ENCODE measurements at places on chromosomes 7 and 10.

DNA sequence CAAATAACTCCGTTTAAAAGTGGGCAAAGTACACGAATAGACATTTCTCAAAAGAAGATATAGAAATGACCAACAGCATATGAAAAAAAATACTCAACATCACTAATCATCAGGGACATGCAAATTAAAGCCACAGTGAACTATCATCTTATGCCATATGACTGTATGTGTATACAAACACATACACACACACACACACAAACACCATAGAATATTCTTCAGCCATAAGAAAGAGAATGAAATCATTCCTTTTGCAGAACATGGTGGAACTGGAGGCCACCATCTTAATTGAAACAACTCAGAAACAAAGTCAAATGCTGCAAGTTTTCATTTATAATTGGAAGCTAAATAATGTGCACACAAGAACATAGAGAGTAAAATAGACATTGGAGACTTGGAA, 1019.4 kb downstream of the KCNMA1 start:
- DNase-seq, result no peak

DNA sequence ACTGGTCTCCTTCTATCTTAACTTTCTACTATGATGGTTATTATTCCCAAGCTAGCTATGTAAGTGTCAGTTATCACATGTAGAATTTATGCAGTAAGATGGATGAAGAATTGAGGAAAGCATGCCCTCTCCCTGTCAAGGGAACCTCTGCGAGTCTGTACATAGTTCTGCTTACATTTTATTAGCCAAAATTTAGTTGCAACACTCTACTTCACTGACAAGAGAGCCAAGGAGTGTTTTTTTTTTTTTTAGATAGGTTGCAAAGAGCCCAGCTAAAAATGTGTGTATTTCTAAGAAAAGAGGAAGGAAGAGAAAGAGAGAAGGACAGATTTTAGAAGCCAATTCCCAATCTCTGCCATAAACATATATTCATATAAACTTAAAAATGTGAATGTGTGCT, 357.7 kb upstream of the LRRN3 start:
- DNase-seq, result no peak

- no peak for DNase-seq
Measured at GRCh38 chr10:125592897-125593296, 90.1 kb downstream of the TEX36 start.

- no peak for DNase-seq
Measured at GRCh38 chr10:42991442-42992098, 85.3 kb upstream of the RET start.

GRCh38 chr7:134388336-134389019, 70.4 kb downstream of the AKR1B1 start:
- DNase-seq, result no peak

DNA sequence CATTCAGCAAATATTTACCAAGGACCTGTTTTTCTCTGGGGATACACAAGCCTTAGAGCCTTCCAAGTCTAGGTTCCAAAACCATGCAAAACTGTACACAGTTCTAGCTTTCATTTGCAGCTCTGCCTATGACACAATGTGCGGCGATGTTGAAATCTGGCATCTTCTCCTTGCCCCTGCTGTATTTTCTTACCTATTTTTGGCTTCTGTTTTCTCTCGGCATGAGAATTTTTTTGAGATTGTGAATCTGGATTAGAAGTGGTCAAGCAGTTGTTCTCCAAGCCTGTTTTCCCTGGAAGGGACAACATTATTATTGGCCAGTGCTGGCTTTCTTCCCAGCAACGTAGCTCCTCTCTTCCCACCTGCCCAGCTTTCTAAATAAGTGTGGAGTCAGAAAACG, 176.3 kb downstream of the CREB5 start:
- no peak for DNase-seq

GRCh38 chr7:3805151-3805550, 504.1 kb downstream of the SDK1 start:
- DNase-seq, result no peak

GRCh38 chr10:114584419-114584818, 73.7 kb downstream of the ABLIM1 start:
- no peak for DNase-seq

DNA sequence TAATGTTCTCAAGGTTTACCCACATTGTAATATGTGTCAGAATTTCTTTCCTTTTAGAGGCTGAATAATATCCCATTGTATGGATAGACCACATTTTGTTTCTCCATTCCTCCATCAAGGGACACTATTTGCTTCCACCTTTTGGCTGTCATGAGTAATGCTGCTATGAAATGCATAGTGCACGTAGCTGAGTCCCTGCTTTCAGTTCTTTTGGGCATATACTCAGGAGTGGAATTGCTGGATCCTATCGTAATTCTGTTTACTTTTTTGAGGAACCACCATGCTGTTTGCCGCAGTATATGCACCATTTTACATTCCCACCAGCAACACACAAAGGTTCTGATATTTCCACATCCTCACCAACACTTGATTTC, 60.0 kb downstream of the PRF1 start:
- DNase-seq, result no peak

GRCh38 chr10:30991647-30992011, 40.0 kb downstream of the ZNF438 start:
- DNase-seq, result no peak

DNA sequence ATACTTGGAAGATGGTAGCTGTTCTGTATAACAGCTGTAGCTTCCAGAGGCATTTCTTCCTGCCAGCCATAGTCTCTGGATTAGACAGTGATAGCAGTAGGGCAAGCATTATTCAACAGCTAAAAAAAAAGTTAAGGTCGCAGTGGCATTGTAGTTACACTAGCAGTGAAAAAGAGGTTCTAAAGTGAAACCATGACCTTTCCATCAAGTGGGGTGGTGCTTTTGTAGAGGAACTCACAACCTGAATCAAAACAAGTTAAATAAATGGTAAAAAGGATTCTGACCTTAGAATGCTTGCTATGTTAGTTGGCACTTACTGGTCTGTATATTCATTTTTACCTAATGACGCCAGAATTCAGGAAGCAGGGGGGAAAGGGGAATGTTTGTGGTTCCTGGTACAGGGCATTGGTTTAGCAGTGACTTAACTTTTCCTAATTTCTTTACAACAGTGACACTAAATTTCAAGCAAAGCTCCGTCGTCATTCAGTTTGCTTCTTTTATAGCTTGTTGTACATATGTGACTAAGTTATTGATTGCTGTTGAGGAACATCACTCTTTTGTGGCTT, 55.0 kb downstream of the GBF1 start:
- DNase-seq, result no peak

DNA sequence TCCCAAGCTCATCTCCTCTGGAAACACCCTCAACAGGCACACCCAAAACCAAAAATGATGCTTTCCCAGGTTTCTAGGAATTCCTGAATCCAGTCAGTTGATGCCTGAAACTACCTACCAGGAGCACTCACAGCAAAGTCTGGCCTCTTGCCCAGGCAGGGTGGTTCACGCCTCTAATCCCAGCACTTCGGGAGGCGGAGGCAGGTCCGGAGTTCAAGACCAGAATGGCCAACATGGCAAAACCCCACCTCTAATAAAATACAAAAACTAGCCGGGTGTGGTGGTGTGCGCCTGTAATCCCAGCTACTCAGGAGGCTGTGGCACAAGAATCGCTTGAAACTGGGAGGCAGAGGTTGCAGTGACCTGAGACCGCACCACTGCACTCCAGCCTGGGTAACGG, 1.9 kb downstream of the MAD1L1 start:
- no peak for DNase-seq

GRCh38 chr10:26524161-26524896, 86.2 kb downstream of the APBB1IP start:
- no peak for DNase-seq

GRCh38 chr7:50962281-50962883, 179.7 kb upstream of the GRB10 start:
- no peak for DNase-seq

- no peak for DNase-seq
Measured at GRCh38 chr7:151138153-151138851, 29.2 kb downstream of the GBX1 start.

DNA sequence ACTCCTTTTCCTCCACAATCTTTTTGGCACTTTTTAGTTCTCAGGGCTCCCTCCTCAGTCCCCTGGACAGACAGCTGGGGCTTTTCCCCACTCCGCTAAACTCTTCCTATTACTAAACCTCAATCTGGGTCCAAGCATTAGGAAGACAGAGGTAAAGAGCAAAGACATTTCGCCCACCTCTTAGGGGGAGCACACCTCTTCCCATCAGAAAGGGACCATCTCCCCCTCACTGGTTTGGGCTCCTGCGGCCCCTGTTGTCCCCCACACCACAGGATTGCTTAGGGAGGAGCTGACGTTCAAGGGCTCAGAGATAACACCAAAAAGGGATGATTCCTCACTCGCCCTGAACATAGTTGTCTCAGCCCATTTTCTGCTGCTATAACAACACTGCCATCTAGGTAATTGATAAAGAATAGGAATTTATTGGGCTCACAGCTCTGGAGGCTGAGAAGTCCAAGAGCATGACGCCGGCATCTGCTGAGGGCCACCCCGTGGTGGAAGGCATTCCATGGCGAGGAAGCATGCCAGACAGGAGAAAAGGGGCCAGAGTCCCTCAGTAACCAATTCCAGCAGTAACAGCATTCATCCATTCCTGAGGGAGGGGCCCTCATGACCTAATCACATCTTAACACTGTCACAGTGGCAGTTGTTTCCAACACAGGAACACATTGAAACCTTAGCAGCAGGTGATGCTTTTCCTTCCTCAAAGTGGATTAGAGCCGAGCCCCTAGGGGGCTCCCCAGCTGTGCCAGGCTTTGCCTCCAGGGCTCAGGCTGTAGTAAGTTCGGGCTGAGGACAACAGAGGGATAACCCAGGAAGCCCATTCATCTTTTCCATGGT, 209.6 kb downstream of the EBF3 start:
- DNase-seq, result no peak

GRCh38 chr7:14229047-14229446, 239.6 kb upstream of the ETV1 start:
- DNase-seq, result no peak

DNA sequence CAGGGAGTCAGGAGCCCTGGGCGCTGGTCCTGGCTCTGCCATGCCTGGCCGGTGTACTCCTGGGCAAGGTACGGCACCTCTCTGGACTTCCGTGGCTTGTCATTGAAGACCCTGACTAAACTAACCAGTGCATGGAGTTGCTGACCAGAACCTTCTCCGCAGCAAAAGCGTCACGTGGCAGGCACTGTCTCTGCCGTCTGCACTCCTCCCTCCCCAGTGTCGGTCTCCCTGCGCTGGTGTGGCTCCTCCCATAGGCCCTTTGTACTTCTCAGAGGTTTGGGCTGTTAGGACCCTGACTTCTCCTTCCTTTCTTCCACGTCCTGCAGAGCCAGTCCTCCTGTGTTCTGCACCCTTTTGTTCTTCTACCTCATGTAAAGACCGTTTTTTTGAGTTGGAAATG, 100.6 kb upstream of the CREB5 start:
- DNase-seq, result no peak

DNA sequence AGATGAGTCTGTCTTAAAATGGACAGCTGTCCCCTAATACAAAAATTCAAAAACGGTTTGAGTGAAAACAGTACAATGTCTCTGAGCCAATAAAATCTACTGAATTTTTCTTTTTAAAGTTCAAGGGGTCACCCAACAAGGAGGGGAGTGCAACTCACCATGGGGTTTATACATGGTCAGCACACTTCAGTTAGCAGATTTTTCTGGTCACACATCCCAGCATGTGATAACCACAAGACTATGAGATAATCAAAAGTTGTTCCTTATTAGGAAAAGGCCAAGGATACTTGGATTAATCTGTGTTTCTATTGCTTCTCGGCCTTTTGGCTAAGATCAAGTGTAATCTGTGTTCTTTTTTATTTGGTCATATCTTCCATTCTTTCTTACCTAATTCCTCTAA, 31.6 kb downstream of the ABCB5 start:
- DNase-seq, result no peak

GRCh38 chr7:23043441-23043840, 29.5 kb upstream of the HYCC1 start:
- DNase-seq, result no peak

Data from activated CD4-positive, alpha-beta T cell treated with anti-CD3 and anti-CD28 coated beads, Interleukin-2, amount 50 U/mL, for 4 hours (primary cell).